T-helper 17 cell (primary cell): ENCODE measurements at places on chromosomes 2 and 18.

- no peak for DNase-seq
These were observed 59.9 kb downstream of the ATP9B start for GRCh38 chr18:79129120-79129519.

- DNase-seq = no peak
These were observed 31.5 kb downstream of the DOCK10 start for GRCh38 chr2:225010804-225011203.

GRCh38 chr18:24075767-24076597 lies 61.4 kb downstream of the TTC39C start:
- no peak for DNase-seq

DNA sequence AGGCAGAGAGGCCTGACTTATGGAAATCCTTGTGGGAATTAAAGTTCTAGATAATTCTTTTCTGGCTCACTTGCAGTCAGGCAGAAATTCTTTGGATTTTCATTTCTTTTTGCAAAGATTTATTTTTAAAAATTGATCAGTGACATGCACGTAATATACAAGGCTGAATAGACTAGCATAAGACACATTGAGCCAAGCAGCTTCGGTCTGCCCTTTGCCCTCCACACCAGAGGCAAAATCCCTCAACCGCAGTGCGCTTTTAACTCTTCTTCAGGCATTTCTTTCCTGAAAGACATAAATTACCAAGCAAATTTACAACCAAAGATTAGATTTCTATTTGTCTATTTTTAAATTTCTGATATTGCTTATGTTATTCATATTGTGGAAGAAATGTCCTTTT lies 227.9 kb downstream of the LOXHD1 start:
- no peak for DNase-seq

GRCh38 chr2:153100151-153100550 lies 378.4 kb downstream of the RPRM start:
- no peak for DNase-seq

DNA sequence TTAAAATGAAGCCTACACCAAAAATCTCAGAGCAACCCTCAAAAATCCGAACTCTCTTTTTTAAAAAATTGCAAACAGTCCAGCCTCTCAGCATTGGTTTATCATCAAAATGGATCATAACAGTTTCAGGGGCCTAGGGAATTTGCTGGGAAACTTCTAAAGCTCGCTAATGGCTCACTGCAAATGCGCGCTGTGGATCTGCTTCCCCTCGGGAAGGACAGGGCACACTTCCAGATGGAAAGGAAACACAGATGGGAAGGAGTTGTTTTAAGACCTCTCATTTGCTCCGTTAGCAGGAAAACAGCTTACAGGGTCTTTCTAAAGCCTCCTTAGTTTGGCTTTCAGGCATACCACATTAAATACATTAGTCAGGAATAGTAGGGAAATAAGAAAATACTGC lies 27.2 kb downstream of the FECH start:
- DNase-seq = no peak

DNA sequence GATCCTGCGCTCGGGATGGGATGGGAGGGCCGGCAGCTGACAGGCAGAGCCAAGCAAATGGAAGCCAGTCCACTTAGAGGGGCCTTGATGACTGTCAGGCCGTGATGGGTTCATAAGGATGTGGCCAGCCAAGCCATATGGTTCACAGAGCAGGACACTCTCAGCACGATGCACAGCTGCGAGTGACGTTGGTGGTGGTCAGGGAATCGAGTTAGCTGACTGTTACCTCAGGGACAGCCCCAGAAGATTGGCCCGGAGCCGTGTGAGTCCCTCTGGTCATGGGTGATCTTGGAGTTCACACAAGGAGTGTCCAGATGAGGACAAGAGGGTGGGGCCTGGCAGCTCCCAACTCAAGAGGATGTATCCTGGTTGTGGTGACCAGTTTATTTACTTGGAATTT lies 70.2 kb downstream of the TPGS2 start:
- no peak for DNase-seq

DNA sequence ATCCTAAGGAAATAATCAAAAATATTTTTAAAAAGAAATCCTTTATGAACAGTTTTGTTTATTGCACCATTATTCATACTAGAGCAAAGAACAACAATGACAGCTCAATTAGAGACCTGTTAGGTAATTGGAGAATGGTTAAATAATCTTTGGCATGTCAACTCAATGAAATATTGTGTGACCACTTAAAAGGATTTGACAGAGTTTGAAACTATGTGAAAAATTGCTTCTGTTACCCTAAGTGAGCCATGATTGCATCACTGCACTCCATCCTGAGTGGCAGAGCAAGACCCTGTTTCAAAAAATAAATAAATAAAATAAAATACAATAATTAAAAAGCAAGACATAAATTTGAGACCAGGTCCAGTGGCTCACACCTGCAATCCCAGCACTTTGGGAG lies 66.1 kb upstream of the ATP8B1 start:
- no peak for DNase-seq

DNA sequence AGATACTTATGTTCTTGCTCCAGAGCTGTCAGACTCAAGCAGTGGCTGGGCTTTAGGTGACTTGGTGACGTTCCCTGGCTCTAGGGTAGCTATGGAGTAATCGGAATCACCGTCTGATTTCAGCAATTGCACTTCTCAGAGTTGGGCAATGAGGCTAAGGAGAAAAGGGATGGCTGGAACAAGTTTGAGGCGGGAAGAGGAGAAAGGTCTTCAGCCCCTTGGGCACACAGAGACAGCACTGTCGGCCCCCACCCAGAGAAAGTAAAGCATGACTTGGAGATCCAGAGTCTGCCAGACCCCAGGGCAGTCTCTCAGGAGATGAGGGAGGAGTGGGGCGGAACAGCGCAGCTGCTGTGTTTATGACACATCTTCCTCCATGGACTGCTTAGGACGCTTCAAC lies 114.5 kb downstream of the KLHL29 start:
- DNase-seq = no peak

DNA sequence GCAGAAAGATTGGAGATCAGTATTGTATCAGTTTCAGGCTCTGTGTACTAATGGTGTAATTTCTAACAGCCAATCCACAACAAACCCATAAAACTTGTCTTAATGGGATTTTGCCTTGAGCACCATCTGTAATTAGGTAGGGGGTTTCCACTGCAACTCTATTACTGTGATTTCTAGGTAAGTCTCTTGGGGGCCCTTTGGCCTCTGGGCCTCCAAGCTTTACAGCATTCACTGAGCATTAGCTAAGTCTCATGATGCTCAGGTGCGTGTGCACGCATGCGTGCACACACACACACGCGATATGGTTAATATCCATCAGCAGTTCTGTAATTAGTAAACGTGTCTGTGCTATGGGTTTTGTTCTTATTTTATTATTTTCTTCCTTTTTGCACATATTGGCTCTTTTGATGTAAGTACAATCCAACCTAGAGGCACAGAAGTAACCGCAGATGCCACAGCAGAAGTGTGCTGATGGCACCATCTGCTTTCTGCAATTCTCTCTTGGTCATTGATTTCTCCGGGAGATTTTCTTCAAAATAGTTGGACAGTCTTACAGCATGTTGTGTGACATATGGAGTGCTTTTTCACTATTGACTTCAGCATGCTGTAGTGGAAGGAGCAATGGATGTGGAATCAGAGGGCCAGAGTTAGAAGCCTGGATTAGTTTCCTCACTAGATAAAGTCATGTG lies 592.0 kb downstream of the LRRTM4 start:
- no peak for DNase-seq

DNA sequence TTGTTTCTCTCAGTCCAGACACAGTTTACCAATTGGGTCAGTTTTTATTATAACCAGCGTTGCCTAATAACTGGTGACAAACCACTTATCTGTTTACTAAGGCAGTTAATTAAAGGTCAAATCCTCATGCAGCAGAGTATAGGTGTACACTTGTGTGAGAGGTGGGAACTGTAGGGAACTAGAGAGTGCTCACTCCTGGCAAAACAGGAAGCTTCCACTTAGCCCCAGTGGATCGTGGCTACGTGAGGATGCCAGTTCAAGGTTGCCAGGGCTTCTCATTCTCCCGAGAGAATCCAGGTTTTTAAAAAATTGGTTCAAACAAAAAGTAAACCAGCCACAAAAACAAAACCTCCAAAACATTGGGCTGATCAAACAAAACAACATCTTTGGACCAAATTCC lies 8.1 kb downstream of the CYBRD1 start:
- no peak for DNase-seq

- DNase-seq = no peak
These were observed 12.2 kb upstream of the SOCS6 start for GRCh38 chr18:70276416-70277191.

- no peak for DNase-seq
These were observed 169.4 kb downstream of the NEDD4L start for GRCh38 chr18:58213440-58213839.

DNA sequence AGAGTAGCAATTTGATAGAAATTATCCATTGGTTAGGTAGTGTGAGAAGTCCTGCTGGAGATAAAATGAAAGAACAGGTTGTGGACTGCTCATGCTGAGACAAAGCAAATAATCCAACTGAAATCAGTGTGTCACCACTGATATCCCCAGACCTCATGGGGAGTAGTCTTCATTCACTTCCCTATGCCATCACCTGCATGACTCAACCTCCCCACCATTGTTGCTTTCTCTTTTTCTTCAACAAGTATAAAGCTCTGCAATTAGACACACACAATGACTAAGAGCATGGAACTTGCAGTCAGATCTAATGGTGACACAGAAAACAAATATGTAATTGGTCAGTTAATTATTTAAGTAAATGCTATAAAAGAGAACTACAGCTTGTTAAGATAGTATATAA lies 475.3 kb downstream of the RIT2 start:
- no peak for DNase-seq

- DNase-seq = no peak
These were observed 13.0 kb upstream of the ARHGAP25 start for GRCh38 chr2:68721482-68722101.

DNA sequence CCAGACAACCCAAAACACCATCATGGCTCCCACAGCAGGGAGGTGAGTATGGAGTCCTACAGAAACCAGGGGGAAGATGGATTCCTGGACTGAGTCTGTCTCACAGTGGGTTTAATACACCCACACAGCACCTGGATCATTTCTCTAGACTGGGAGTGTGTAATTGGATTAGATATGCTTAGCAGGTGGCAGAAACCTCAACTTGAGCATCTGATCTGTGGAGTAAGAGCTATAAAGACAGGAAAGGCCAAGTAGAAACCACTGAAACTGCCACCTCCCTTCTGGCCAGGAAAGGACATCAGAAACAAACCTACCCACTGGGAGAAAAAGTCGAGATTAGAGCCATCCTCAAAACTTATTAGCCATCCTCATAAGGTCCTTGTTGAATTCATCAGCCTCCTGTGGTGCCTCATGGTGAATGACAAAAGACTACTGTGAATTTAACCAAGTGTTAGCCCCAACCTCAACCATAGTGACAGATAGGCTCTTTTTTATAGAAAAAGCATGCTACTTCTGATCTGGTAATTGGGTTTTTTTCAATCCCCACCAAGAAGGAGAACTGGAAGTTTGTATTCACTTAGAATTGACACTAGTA lies 28.1 kb upstream of the CHST9 start:
- DNase-seq = no peak

GRCh38 chr2:152613235-152613634 lies 104.0 kb downstream of the PRPF40A start:
- DNase-seq = no peak

DNA sequence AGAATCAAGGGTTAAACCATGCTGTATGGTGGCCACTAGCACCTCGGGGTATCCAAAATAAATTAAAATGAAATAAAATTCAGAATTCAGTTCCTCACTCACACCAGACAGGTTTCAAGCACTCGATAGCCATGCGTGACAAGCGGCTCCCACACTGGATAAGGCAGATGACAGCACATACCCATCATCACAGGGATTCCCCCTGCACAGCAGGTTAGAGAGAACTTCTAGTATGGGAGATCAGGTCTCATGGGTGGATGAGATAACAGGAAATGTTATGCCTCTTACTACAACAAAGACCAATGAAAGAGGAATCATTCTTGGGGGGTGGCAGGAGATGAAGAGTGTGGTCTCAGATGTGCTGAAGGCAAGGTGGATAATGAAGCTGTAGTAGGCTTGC lies 121.9 kb upstream of the ACAA2 start:
- DNase-seq = no peak

DNA sequence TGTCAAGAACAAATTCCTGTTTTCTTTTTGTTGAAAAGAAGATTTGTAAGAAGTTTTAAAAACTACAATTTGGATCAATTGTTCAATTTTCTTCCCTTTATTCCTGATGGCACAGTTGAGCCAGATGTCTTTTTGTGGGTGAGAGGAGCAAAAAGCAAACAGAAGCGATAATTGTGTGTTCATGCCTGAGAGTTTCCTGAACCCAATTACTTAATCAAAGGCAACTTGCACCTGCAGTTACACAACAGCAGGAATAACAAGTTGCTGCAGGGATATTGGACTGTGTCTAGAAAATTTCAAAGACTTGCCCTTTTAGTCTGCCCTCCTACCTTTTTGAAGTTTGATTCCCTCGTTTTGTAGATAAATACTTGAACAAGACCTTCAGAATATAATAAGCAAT lies 383.6 kb downstream of the DSEL start:
- no peak for DNase-seq

- DNase-seq = no peak
These were observed 830.4 kb downstream of the DCDC2C start for GRCh38 chr2:4533806-4534205.

DNA sequence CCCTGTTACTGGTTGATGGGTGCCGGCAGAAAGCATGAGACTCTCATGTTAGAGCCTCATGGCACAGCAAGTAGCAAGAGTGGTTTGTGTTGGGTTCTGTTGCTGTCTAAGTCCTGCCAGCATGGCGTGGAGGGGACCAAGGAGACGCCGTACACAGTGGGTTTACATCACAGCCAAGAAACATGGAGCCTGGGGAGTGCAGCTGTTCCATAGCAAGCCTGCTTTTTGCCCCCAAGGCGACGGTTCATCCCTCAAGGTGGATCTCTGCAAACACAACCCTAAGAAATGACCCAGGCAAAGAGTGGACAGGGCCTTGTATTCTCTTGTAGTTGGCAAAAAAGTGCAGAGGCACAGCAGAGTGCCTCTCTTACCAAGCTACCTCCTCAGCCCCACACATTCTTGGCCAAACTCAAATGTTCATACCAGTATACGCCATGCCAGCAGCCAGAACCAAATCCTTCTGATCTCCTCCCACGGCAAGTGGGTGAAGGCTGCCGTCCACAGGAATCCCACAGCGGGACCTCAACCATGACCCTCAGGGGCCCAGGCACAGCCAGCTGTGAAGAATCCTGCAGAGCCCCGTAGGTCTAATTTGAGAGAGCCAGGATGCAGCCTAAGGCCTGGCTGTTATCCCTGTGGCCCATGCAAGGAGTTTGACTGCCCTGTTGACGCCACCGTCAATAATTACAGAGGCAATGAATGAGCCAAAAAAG lies 19.0 kb downstream of the SNED1 start:
- DNase-seq = no peak

GRCh38 chr2:75200140-75201096 lies 1.1 kb upstream of the TACR1 start:
- no peak for DNase-seq

GRCh38 chr2:205020673-205021072 lies 475.4 kb downstream of the PARD3B start:
- no peak for DNase-seq

GRCh38 chr2:3662239-3662638 lies 4.2 kb downstream of the ALLC start:
- DNase-seq = no peak
